ENCODE measurements at places on chromosomes 5 and 9.
A peak's percentile ranks its signal among the peaks of the same experiment; 100 is the strongest.

GRCh38 chr5:179991106-179991505 lies 80.5 kb downstream of the RNF130 start:
- no peak for DNase-seq

DNA sequence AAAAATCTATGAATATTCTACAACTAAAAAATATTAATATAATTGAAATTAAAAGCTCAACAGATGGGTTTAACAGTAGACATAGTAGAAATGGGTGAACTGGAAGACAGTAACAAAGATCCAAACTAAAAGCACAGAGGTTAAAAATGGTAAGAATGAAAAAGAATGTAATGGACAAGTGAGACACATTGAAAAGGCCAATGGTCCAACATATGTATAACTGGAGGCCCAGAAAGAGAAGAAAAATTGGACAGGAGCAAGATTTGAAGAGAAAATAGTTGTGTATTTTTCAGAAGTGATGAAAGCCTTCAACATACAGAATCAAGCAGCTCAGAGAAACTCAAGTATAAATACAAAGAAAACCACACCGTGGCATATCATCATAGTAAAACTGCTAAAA lies 58.6 kb downstream of the PCDHGC5 start:
- no peak for DNase-seq

DNA sequence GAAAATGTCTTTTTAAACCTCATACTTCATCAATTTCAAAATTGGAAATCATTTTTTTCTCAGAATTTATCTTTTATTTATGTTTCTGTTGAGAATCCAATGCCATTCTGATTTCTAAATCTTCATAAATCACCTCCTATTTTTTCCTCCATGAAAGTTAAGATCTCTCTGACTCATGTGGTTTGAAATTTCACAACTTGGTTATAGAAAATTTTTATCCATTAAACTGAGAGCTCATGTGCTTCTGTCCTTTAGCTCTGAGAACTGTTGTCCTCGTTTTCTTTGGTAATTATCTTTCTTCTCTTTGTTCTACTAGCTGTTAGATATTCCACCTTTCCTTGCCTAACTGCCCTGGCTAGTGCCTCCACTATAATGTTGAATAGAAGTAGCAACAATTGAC lies 1.5 kb upstream of the RNF180 start:
- DNase-seq: no peak

DNA sequence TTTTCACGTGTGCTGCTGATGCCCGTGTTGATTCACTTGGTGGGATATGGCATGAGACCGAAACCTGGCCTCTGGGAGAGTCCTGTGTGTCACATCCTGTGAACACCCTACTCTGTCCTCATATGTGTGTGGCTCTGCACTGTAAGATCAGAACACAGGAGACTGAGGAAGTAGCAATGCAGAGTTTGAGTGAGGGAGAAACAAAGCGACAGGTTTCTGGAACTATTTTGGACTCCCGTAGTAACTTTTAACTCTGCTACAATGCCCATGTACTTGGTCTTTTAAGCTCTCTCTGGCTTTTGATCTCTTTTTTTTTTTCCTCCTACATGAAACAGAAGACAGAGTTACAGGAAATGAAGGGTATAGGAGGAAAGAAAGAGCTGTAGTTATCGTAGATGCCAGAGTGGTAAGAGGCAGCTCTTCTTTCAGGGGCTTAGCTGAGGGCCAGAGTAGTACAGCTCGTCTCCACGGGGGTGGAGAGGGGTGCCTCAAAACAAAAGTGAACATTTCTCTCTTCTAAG lies 26.6 kb downstream of the GRAMD2B start:
- peak; percentile 52 for DNase-seq

DNA sequence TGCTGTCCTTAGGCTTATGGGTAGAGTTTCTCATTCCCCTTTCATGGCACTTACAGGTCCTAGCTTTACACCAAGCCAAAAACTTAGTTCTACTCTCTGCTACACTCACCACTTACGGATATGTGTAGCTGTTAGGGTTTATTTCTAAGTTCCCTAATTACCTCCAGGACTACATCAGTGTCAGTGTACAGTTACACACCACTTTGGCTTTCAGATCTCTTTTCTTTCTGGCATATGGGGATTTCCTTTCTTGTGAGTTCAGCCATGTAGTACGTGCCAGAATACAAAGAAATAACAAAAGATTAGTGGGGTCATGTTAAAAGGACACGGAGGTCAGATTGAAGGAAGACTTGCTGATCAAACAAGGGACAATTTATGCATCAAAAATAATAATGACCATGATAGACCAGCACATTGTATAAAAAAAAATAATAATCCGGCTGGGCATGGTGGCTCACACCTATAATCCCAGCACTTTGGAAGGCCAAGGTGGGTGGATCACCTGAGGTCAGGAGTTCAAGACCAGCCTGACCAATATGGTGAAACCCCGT lies 41.8 kb downstream of the LYRM7 start:
- DNase-seq: no peak

DNA sequence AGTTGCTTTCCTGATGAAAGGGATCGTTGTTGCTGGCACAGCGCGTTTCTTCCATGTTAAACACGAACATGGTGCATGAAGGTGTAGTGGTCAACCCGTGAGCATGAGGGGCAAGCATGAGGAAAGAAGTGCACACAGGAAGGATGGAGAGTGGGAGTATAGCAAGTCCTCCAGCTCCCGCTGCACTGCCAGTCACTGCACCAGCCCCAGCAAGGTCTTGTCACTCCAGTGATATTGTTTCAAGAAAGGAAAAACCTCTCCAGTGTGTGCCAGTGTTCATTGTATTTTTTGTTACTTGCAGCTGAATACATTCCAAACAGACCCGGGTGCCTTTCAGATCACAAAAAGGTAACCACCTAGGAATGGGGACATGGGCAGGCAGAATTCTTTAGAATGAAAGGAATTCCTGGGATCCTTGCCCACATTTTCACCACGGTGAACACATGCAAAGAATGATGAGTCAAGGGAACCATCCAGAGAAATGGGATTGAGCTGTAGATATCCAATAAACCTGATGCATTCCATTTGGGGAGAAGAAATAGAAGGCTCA lies 186.3 kb downstream of the AOPEP start:
- no peak for DNase-seq

DNA sequence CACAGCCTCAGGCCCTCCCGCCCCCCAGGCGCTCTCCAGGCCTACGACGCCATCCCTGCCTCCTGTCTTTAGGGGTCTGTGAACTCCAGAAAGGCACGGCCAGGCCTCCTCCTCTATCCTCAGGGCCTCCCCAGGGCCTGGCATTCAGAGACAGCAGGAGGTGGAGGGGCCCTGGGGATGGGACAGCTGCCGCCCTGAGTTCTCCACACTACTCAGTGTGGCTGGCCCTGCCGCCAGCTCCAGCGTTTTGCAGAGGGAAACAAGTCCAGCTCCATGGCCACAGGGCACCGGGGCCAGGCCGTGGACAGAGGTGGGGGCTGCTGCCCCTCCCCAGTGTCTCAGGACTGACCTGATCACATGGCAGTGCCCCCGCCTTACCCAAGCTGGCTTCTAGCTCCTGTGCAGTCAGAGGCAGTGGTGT lies 16.4 kb downstream of the SH3GLB2 start:
- no peak for DNase-seq

DNA sequence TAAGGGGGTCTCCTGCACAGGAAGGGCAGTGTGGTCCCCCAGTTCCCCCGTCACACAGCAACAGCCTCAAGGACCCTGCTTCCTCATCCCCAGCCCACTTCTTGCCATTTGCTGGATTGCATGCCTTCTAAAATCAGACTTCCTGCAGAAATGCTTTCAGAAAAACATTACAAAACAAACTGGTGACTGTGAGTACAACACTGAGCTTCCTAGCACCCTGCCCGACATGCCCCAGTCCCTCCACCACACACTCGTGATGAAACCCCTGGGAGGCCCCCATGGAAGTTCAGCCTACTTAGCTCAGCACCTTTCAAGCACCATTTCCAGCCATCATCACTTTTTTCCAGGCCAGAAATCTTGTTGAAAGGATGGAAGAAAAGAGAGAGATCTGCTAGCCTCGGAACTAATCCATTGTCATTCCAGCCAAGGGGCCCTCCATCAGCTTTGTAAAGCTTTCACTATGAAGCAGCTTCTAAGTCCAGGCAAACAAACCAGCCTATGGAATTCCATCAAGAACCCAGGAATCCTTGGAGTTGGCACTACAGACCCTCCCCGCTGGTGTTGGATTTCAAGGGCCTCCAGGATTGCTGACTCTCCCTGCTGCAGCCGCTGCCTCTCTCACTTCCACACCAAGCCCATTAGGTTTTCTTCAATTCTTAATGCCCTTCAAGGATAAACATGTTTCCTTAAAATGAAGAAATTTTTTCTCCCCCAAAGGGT lies 114.6 kb downstream of the C5orf15 start:
- DNase-seq: no peak

DNA sequence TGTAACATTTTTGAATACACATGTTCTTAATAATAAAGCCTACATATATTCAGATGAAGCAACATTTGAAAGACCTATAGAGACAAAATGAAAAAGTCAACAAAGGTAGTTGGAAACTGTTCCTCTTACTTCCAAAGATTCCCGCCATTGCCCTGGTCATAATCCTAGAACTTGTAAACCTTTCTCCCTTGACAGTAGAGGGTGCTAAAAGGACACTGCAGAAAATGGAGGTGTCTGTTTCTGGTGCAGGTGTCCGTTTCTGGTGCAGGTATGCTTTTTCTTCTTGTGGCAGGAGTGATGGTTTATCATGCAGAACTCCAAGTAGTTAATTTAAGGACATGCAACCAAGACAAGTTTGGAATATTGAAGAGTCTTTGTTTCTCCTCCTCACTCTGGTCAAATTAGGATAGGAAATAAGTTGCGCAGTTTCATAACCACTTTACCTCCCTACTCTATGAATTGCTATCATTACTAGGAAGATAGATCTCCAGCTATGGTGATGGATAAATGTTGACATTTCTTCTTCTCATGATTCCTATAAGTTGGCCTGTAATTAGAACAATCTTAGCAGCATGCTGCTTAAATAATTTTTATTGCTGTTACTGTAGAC lies 56.0 kb upstream of the FAM174A start:
- DNase-seq: no peak

DNA sequence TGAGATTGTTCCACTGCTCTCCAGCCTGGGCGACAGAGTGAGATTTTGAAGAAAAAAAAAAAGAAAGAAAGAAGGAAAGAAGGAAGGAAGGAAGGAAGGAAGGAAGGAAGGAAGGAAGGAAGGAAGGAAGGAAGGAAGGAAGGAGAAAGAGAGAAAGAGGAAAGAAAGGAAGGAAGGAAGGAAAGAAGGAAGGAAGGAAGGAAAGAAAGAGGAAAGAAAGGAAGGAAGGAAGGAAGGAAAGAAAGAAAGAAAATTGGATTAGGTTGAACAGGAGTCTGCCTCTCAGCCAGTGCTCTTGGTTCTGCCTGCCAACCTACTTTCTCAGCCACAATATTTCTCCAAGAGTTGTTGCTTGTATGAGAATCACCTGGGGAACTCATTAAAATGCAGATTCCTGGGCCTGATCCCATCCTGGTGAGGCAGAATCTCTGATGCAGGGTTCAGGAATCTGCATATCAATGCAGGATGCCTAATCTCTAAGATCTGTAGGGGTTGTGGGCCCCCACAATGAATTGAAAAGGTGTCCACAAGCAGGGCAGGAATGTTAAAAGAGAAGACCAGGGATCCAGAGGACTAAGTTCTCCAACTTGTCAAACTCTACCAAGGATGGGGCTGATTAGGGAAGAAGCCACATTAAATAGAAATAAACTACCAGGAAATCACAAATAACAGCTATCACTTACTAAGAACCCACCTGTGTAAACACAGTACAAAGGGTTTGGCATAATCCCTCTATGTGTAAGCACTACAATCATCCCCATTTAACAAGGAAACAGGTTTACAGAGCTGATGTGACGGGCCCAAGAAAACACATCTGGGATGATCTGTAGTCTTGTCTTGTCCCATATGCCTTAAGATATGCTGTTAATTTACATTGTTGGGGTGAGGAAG lies 23.4 kb upstream of the GALNT10 start:
- no peak for DNase-seq

DNA sequence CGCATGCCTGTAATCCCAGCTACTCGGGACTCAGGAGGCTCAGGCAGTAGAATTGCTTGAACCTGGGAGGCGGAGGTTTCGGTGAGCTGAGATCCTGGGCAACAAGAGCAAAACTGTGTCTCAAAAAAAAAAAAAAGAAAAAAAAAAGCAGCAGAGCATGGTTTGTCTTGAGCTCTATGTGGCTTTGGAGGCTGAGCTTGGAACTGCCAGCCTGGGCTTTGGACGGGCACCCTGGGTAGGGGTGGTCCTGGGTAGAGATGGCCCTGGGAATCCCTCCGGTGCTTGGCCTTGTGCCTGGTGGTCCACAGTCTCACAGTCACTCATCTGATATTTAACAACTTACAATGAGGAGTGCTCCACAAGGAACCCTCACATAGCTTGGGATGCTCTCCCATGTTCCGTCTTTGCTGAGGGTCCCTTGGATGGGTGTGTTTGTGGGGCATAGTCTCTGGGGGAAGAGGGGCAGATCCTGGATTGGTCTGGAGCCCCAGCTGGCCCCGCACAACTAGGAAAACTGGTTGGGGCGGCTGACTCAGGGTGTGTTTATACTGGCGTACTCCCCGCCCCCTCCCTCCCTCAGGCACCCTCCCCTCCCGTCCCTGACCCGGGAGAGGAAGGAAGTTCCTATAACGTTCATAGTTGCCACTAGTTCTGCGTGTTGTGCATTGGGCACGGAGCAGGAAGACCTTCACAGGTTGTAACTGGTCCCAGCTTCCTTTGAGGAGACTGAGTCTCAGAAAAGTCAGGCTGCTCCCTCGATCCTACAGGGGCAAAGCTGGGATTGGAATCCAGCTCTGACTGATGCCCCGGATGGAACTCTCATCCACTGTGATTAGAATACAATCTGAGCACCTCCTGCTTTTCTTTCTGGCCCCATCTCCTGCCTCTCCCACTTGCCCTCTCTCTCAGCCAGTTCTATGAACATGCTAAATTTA lies 11.2 kb downstream of the IER5L start:
- no peak for DNase-seq

DNA sequence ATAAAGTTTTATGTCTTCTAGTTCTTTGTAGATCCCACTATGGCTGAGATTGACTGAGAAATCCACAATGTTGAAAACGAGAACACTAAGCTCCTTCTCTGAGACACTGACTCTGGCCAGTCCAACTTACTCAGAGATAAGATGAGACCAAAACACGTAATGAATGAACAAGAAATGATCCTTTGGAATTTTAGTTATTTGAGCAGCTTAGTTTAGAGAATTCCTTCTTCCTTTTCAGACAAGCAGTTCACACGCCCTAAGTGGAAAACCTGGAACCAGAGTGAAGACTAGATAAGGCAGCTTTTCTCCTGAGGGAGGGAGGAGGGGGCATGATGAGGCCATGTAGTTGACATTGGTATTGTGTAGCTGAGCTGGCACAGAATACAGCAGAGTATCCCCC lies 139.6 kb downstream of the GABRB2 start:
- no peak for DNase-seq

- DNase-seq: no peak
Observed at GRCh38 chr5:151673421-151673820, 13.3 kb downstream of the SPARC start.

- DNase-seq: no peak
Observed at GRCh38 chr9:17057729-17058128, 77.1 kb upstream of the CNTLN start.

DNA sequence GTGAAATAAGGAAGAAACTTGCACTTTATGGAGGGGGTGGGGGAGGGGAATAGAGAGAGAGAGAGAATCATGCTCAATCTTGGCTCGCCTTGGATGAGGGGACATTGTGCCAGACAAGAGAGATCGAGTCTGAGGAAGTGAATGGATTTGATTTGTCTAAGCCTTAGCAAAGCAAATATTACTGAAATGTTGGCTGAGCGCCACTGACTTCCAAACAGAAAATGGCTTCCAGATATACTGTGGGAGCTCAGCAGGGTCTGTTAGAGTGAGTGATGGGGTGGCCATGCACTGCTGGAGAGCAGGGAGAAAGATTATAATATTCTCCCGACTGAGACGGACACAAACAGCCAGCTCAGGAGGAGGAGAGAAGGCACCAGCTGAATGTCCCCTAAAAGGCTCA lies 34.5 kb downstream of the BRINP1 start:
- no peak for DNase-seq

Data from stimulated activated CD4-positive, alpha-beta T cell treated with anti-CD3 and anti-CD28 coated beads, Interleukin-12 subunit alpha, Interleukin-12 subunit beta, amount 100 ng/mL, for 48 hours (primary cell).